ENCODE measurements at places on chromosomes 12 and 14. TPM values are rescaled to one million over a fixed set of nuclear protein-coding genes. Genes with fewer than 3 reads are reported as not detected.

GRCh38 chr14:70189456-70190077, 816 bp upstream of the SLC8A3 start:
- no peak for DNase-seq
- no peaks in the 10 kb centered on the region for H3K36me3 ChIP-seq
- no peak overlapping the region for H3K4me3 ChIP-seq
- H3K4me1 ChIP-seq, result peaks cover 14% of the 10 kb centered on the region

GRCh38 chr14:100623961-100624360, 36.7 kb upstream of the BEGAIN start:
- DNase-seq, result no peak
- H3K27me3 ChIP-seq, result no peaks in the 10 kb centered on the region
- H3K36me3 ChIP-seq, result no peaks in the 10 kb centered on the region

Gene MEG3
- total RNA-seq, result 177 TPM

- no peak for DNase-seq
- no peak overlapping the region for H3K27ac ChIP-seq
- H3K4me1 ChIP-seq, result no peaks in the 10 kb centered on the region
Observed at GRCh38 chr12:131862600-131862993, 31.8 kb upstream of the ULK1 start.

DNA sequence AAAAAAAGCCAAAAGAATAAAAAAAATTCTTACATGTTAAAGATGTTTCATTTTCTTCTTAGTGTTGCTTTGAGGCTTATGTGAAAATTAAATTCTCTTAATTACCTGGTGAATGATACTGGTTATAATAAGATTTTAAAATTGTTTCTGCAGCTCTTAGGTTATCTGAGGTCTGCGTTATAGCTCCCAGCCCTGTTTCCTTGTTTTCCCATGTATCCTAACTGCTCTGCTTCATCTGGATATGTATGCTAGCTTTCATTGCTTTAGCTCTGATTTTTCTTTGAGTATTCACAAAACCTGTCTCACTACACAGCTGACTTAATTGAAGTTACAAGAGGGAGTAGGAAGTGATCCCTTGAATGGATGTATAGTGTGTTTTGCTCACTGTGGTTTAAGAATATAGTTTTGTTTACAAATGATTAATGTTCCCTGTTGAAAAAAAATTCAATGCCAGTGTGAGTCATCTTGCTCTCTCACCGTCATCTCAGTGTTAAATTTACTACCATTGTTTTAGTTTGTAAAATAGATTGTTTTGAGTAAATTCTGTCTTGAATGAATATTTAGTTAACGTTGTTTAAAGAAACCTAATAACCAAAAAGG, 26.8 kb downstream of the CPSF6 start:
- DNase-seq, result no peak
- H3K27ac ChIP-seq, result no peak overlapping the region
- no peak overlapping the region for H3K4me3 ChIP-seq

GRCh38 chr14:74508292-74508731, 14.7 kb downstream of the ISCA2 start:
- H3K27ac ChIP-seq, result no peak overlapping the region
- H3K27me3 ChIP-seq, result no peaks in the 10 kb centered on the region
- peaks cover 12% of the 10 kb centered on the region for H3K4me1 ChIP-seq
- no peak for DNase-seq

GRCh38 chr14:100729982-100730381, 3.3 kb downstream of the DLK1 start:
- DNase-seq, result no peak
- H3K27me3 ChIP-seq, result no peaks in the 10 kb centered on the region
- no peak overlapping the region for H3K4me3 ChIP-seq
- H3K4me1 ChIP-seq, result peaks cover 5% of the 10 kb centered on the region
- H3K27ac ChIP-seq, result no peak overlapping the region
- no peaks in the 10 kb centered on the region for H3K36me3 ChIP-seq

DNA sequence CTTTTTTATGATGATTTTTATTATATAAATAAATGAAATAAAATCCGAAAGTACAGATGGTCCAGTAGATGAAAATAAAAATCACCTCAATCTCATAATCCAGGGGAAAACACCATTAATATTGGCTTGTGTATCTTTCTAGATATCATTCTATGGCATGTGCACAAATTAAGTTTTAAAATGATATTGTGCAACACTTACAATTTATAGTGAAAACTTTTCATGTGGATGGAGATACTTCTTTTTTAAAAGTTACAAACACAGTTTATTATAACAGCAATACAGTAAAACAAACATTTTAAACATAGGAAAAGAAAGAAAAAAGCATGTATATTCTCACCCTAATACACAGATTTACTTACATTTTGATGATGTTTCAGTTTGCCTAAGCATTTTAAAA, 98.9 kb upstream of the RMST start:
- no peak for DNase-seq
- no peaks in the 10 kb centered on the region for H3K27me3 ChIP-seq
- no peak overlapping the region for H3K4me3 ChIP-seq
- H3K36me3 ChIP-seq, result no peaks in the 10 kb centered on the region
- no peaks in the 10 kb centered on the region for H3K4me1 ChIP-seq

GRCh38 chr14:57408634-57409033, 18.2 kb downstream of the NAA30 start:
- DNase-seq, result no peak
- no peak overlapping the region for H3K27ac ChIP-seq
- H3K4me1 ChIP-seq, result no peaks in the 10 kb centered on the region
- H3K27me3 ChIP-seq, result no peaks in the 10 kb centered on the region
- peaks cover 2% of the 10 kb centered on the region for H3K36me3 ChIP-seq

Gene TRHDE
- 11.1 TPM for total RNA-seq

Gene POMT2
- total RNA-seq, result 23.9 TPM

GRCh38 chr12:27297566-27297965, 35.1 kb upstream of the BMAL2 start:
- DNase-seq, result no peak
- H3K27ac ChIP-seq, result no peak overlapping the region
- no peak overlapping the region for H3K4me3 ChIP-seq
- H3K27me3 ChIP-seq, result no peaks in the 10 kb centered on the region
- no peaks in the 10 kb centered on the region for H3K36me3 ChIP-seq

DNA sequence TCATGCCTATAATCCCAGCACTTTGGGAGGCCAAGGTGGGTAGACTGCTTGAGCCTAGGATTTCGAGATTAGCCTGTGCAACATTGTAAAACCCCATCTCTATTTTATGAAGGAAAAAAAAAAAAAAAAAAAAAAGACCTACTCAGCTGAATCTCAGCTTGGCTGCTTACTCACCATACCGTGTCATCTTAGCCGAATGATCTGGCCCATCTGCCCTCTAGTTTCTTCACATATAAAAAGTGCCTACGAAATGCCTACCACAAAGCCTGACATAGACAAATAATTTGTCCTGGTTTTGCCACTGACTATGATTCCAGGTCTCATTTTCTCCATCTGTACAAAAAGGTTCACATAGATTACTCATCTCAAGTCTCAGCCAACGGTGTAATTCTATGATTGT, 10.1 kb downstream of the DIABLO start:
- H3K4me3 ChIP-seq, result no peak overlapping the region
- DNase-seq, result no peak
- H3K27me3 ChIP-seq, result no peaks in the 10 kb centered on the region
- no peak overlapping the region for H3K27ac ChIP-seq
- no peaks in the 10 kb centered on the region for H3K4me1 ChIP-seq

- no peak overlapping the region for H3K4me3 ChIP-seq
- peak; percentile 46 for DNase-seq
- H3K36me3 ChIP-seq, result no peaks in the 10 kb centered on the region
- H3K27me3 ChIP-seq, result no peaks in the 10 kb centered on the region
- H3K4me1 ChIP-seq, result no peaks in the 10 kb centered on the region
Observed at GRCh38 chr12:9331218-9331626, 123.0 kb upstream of the PZP start.

DNA sequence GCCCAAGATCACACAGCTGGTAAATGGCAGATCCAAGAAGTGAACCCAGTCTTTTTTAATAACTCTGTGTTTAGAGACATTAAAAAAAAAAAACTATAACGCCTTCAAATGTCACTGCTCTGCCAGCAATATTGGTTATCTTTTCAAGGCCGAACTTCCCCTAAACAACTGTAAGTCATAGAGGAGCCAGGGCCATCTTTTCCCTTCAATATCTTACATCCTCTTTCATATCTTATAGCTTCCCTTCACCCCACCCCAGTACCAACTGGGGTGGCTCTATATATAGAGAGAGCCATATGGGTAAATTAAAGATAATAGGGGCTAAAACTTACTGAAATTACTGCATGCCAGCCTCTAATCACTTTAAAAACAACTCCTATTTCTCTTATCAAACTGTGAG, 100.2 kb downstream of the STAB2 start:
- no peak overlapping the region for H3K4me3 ChIP-seq
- no peaks in the 10 kb centered on the region for H3K4me1 ChIP-seq
- no peaks in the 10 kb centered on the region for H3K36me3 ChIP-seq

- H3K4me1 ChIP-seq, result peaks cover 21% of the 10 kb centered on the region
- no peak for DNase-seq
- peak overlapping the region; percentile 38 for H3K27ac ChIP-seq
- H3K27me3 ChIP-seq, result no peaks in the 10 kb centered on the region
- peak overlapping the region; percentile 14 for H3K4me3 ChIP-seq
- no peaks in the 10 kb centered on the region for H3K36me3 ChIP-seq
Observed at GRCh38 chr14:101823066-101823465, 61.6 kb downstream of the PPP2R5C start.

All from tibial nerve (tissue), 4 donors.